T47D (cell line): ENCODE measurements at places on chromosomes 3 and 15.

DNA sequence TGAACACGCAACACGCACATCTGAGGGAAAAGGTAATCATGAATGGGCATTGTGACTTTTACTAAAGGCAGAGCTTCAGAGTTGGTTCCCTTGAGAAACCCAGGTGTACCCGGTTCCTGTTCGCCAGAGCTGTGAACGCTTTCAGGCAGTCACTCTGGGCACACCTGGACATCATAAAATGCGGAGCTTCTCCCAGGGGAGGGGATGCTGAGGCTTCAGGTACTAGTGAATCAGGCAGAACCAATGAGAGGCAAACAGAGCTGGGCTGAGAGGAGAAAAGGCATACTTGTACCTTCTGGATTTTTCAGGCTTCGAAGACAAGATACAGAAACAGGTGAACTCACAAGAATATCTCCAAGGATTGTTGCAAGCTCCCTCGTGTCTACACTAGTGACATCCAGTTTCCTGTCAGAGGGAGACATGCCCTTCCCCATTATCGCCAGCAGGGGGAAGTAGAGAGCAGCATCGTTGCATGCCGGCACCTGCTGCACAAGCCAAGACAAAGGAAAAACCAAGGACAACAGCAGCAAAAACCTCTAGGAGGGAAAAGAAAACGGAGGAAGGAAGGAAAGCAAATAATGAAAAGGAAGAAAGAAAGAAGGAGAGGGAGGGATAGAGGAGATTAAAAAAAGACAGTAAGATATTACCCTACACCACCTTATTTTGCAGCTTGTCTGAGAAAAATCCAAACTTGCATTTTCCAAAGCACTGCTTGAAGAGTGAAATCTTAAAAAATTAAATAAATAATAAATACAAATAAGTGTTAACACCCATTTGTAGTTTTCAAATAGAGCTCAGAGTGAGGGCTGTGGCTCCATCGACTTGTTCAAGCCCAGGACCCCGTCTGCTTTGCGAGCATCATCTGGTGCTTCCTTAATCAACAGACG lies 2.0 kb downstream of the AHSG start:
- DNase-seq: peak; percentile 92

- peak; percentile 58 for DNase-seq
These were observed 44.2 kb downstream of the RBPMS2 start for GRCh38 chr15:64731012-64731804.

GRCh38 chr15:98505611-98506031 lies 142.7 kb upstream of the IGF1R start:
- DNase-seq: no peak

GRCh38 chr3:172118019-172118418 lies 78.6 kb downstream of the FNDC3B start:
- no peak for DNase-seq

- no peak for DNase-seq
These were observed 72.3 kb upstream of the PRICKLE2 start for GRCh38 chr3:64297563-64297962.

DNA sequence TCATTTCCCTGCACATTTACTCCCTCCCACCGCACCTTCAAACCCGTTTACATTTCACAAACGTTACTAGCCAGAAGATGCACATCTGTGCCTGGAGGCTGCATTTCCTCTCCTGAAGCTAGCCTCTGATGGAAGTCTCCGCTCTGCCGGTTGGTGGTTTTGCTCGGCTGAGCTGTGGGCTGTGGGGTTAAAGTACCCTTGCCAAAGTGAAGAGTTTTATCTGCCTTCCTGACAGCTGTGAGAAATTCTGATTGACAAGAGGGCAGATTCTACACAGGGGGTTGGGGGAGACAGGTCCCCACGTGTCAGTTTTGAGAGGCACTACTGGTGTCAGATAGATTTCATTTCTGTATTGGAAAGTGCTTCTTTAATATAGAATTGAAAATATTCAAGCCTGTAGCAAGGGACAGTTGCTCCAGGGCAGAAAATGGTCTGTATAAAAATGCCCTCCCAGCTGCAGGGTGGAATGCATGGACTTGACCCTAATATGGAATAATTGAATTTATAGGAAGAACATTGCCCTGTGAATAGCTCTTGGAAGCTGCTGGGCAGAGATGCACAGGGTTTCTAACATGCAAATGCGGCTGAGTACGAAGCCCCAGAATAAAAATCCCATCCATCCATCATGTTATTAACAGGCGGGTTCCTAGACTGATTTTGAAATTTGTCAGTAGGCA lies 201.1 kb upstream of the RGMA start:
- DNase-seq: no peak

DNA sequence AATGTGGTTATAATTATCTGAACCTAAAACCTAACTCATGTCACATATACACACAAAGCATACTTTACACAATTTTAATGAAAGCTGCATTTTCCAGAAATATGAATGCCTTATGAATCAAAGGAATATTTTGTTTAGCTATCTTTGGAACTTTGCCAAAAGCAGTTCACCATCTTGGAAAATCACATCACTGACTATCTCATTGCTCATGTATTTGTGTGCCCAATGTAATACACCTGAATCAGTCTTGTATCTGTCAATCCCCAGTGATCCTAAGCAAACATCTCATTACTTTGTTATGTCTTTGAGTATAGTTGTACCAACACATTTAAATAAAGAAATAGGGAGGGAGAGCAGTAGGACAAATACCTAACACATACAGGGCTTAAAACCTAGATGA lies 15.6 kb upstream of the CD47 start:
- DNase-seq: no peak

DNA sequence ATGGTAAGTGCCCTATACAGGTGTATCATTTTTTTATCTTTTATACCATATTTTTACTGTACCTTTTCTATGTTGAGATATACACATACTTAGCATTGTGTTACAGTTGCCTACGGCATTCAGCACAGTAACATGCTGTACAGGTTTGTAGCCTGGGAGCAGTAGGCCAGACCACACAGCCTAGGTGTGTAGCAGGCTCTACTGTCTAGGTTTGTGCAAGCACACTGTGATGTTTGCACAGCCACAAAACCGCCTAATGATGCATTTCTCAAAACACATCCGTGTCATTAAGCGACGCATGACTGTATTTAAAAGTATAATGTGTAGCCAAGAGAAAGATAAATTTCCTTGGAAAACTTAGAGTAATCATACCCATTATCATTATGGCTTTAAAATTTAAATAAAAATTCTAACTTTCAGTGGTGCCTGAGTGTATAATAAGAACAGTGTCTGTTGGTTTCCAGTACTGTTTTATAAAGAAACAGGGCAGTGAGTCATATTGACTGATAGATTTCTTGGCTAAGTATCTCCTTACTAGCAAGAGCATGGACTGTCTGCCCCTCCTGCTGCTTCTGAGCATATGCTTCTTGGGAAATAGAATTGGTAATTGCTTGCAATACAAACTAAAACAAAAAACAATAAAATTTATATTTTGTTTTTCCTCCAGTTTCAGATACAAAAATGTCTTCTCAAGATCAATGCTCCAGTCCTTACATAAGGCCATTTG lies 18.3 kb downstream of the CALML4 start:
- no peak for DNase-seq

- DNase-seq: no peak
These were observed 130.2 kb downstream of the CHSY1 start for GRCh38 chr15:101121511-101122090.

DNA sequence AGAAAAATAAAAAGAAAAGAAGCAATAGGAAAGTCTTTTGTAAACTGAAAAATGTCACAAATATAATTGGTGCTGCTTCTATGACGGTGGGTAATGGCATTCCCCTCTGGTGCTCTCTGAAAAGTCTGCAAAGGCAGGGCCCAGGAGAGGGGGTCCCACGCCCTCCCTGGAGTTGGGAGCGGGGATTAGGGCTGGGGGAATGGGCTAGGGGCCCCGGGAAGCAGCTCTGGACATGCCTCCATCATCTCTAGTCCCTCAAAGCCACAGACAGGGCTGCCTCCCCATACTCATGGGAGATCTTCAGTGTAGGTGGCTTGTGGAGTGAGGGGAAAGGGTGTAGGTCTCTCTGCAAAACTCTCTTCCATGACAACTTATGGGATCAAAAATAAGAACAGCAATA lies 7.8 kb upstream of the RHCG start:
- no peak for DNase-seq

GRCh38 chr3:162292409-162292808 lies 795.8 kb downstream of the OTOL1 start:
- no peak for DNase-seq

- DNase-seq: peak; percentile 54
These were observed 31.9 kb upstream of the TSC22D2 start for GRCh38 chr3:150376001-150376848.

DNA sequence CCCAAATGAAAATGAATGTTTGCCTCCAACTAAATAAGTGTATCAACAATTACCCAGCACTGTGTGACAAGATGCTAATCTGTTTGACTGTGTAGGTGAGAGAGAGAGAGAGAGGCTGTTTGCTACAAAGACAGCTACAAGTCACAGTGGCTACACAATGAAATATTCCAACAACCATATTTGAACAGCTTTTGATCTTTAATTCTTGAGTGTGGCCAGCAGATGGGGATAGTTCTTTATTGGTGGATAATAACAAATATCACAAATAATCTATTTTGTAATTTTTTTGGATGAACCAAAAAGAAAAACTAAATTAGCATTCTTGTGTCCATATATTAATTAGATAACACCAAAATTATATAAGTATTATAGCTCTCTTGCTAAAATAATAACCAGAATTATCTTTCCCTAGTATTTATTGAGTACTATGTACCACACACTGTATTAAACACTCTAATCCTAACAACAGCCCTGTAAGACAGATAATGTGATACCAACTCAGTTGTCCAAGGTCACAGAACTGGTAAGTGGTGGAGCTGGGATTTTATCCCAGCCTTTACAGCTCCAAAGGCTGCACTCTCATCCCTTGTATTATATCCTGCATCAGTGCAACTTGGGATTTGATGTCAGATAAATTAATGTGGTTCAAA lies 61.9 kb upstream of the C3orf80 start:
- DNase-seq: peak; percentile 56

GRCh38 chr3:172305552-172305951 lies 142.7 kb downstream of the GHSR start:
- DNase-seq: no peak

DNA sequence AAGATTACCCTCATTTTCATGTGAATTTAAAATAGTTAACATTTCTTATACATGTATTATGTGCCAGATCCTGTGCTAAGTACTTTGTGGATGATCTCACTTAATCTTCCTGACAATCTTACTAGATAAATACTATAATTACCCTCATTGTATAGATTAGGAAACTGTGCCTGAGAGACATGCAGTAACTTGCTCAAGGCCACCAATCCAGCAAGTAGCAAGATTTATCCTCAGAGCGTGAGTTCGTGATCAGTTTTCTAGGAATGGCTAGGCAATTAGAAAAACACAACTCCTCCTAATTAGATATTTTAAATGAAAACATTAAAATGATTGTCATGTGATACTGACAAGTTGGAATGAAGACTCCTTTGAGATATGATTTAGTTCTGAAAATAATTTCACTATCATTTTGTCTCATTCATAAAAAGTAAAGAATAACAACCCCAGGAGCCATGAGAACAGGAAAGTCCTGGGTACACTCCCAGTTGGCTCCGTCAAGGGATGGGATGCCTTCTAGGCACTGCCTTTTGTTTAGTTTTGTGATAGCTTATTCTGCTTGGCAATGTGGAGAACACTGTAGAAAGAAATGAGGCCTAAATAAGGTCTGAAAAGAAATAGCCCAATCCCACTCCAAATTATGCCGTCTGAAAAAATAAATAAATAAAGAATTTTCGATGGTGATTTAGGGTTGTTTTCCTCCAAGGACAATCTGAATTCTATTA lies 61.3 kb downstream of the FBN1 start:
- DNase-seq: no peak

- no peak for DNase-seq
These were observed 21.3 kb upstream of the MAGEF1 start for GRCh38 chr3:184733181-184733580.

DNA sequence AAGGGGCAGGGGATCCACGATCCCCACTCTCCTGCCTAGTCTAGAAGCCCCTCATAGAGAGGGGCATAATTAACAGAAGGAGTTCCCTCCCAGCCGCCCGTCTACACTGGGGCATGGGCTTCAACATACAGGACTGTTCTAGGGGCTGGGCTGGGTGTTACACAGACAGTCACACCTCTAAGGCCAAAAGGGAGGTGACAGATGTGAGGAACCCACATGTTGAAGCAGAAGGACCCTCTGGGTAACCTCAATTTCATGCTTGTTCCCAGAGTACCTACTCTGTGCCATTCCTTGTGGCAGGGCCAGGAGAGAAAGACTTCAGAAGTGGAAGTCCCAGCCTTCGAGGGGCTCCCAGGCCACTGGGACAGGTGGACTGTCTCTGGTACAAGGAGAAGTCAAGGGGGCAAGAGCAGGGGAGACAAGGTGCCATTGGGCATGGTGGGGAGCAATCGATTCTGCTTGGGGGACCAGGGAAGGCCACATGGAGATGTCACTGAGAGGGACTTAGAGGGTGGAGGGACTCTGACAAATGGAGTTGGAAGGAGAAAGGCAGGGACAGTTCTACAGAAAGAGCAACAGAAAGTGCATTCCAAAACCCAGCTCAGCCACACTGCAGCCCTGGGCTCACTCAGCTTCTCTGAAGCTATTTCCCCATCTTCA lies 71.3 kb downstream of the CPN2 start:
- no peak for DNase-seq

DNA sequence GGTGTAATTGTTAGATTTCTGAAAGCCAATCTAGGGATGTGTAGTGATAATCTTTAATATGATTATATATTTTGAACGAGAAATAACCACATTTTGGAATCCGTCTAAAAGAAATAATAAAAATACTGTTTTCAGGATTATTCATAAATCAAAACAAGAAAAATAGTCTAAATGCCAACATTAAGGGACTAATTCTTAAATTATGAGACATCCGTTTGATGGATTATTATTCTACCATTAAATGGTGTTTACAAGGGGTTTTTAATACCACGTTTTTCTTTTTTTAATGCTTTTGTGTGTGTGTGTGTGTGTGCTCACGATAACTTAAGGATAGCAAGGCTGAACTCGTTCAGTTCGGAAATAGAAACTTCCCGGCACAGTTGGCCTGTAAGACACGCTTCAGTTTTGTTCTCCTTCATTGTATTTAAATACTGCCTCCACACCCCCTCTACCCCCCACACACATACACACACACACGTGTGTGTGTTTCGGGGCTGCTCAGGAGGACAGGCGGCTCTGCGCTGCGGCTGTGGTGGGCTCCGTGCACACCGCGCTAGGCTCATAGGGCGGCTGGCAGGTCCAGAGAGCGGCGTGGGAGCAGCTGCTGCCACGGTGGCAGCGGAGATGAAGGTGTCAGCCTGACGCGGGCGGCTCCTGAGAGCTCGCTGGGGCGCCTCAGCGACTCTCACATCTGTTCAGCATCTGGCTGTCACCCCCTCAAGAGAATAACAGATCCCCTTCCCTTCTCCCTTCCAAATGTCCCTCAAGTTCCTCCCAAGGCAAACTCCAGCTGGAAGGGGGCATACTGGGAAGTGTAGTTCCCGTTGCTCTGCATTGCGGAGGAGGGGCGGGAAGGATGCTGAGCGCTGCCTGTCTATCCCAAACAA lies 23.0 kb upstream of the ANP32A start:
- no peak for DNase-seq
